ENCODE measurements at places on chromosomes 3 and 15.

DNA sequence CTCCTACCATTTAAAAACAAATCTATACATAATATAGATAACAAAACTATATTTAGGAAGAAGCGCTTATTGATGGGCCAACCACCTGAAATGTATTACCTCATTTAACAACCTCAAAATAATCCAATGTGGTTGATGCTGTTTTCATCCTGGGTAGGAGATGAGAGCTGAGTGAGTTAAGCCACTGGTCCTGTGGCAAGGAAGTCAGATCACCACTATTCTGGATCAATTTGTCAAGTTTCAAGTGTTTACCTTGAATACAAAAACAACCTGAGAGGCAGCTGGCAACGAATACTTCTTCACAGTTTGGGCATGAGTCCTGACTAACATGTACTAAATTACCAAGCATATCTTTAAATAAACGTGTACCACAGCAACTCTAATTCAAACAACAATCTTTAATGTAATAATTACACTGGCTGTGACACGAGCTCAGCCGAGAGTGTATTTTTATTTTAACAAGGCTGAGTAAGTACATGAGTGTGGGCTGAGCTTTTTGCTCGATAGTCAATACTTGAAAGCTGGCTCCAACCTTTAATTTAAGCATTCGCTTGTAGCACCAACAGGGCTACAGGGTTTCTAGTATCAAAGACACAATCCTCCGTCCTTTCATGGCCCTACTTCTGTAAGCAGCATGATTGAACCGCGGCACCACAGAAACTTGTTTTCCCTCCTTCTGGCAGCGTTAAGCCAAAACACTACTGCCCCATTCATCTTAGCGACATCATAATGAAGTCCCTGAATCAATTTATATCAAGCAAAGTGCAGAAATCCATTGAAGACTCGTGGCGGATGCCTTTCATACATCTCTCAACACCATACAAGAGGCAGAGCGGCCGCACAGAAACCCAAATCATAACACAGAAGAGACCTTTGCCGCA lies 93.8 kb upstream of the ICE2 start:
- no peak for DNase-seq

- DNase-seq: no peak
These were observed 81.9 kb upstream of the SLCO2A1 start for GRCh38 chr3:134111616-134112015.

DNA sequence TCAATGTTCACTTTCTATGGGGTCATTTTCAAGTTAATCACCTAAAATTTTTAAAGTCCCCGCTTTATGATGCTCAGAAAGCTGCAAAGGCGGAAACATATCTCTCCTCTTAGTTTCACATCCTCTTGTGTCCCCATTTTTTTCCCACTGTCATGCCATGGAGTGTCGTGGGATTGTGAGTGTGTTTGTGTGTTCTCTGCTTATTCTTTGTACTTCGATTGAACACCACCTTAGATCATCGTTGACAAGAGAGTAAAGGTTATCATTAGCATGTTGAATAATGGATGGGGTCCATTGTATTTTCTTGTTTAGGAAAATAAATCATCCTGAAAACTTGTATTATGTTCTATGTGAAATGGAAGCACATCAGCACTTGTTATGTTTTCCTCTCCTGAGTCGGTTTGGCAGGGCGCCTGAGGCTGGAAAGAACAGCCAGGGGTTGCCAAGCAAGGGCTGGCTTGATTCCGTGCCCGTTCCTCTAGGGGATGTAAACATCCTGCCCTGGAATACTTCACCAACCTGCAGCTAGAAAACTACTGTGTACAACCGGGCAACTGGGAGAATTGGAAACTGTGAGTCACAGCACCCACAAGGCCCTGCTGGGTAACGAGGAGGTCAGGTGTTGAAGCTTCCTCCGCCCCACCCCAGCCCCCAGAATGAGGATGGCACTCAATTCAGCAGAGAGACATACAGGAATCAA lies 67.2 kb downstream of the EIF4E3 start:
- peak; percentile 81 for DNase-seq

- no peak for DNase-seq
These were observed 41.2 kb downstream of the SNRK start for GRCh38 chr3:43327582-43327979.

GRCh38 chr3:174812172-174812862 lies 46.8 kb upstream of the NAALADL2 start:
- DNase-seq: no peak

GRCh38 chr3:147458995-147459704 lies 50.0 kb downstream of the ZIC1 start:
- DNase-seq: no peak

DNA sequence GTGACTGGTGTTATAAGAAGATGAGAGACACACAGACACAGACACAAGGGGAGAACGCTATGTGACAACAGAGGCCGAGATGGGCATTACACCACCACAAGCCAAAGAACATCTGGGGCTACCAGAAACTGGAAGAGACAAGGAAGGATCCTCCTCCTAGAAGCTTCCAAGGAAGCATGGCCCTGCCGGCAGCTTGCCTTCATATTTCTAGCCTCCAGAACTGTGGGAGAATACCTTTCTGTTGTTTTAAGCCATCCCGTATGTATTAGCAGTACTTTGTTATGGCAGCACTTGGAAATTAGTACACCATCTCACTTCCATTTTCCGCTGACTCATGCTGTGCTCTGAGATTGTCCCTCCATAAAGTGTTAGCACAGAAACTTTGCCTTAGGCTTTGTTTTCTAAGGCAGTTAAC lies 38.7 kb upstream of the CA12 start:
- no peak for DNase-seq
